ENCODE measurements at places on chromosomes 1 and 21.

DNA sequence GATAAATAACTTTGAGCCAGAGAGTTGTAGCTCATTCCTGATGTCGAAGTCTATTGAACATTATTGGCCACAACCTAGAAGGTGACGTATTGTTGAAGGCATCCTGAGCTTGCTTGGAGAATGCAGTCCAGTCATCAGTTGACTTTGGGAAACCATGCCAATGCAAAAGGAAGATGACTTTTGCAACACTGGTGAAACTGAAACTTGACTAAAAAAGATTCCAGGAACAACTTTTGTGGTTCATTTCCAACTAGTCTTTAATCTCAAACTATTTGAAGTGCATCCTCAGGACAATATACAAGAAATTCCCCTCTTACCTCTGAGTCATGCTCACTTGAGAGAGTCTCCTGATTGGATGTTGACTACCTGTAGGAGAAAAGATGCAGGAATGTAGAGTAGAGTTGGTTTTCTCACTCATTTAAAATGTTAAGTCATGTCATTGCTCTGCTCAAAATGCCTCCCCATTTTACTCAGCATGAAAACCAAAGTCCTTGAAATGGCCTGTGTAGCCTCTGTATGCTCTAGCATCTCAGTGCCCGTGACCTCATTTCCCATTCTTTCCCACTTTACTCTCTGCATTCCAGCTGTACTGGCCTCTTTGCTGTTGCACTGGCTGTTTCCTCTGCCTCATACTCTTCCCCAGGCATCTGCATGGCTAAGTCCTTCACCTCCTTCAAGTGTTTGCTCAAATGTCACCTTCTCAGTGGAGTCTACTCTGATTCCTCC, 24.4 kb upstream of the LEPR start:
- no peak for DNase-seq

DNA sequence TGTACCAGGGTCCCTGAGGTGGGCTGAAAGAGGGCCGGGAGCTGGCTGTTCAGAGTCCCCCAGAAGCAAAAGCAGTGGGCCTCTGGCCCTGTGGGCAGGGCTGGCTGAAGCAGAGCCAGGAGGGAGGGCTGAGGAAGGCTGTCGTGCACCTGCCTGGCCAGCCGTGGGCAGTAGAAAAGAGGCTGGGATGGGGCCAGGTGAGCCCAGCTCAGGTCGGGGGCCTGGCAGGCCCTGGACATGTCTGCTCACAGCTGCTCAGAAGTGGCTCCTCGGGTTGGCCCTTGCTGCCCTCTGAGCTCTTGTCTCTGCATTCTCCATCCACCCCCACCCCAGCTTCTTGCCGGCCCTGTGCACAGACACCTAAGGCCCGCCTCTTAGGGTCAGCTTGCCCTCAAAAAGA, 60.0 kb downstream of the TCP10L start:
- DNase-seq, result no peak

DNA sequence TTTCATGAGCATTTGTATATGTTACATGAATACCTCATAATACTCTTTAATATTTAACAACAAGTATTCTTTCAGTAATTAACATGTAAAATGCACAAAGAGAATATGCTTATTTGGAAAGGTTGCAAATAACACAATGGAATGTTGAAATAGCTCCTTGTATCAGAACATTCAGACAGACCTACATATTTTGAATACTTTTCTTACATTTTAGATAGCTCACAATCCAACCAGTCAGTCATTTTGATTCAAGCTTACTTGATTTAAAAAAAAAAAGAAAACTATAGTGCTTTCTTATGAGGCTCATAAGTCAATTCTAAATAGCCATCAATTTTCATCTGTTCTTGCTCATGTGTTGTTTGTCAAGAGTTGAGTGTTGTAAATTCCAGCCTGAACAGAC, 518.8 kb downstream of the ADGRL2 start:
- no peak for DNase-seq

DNA sequence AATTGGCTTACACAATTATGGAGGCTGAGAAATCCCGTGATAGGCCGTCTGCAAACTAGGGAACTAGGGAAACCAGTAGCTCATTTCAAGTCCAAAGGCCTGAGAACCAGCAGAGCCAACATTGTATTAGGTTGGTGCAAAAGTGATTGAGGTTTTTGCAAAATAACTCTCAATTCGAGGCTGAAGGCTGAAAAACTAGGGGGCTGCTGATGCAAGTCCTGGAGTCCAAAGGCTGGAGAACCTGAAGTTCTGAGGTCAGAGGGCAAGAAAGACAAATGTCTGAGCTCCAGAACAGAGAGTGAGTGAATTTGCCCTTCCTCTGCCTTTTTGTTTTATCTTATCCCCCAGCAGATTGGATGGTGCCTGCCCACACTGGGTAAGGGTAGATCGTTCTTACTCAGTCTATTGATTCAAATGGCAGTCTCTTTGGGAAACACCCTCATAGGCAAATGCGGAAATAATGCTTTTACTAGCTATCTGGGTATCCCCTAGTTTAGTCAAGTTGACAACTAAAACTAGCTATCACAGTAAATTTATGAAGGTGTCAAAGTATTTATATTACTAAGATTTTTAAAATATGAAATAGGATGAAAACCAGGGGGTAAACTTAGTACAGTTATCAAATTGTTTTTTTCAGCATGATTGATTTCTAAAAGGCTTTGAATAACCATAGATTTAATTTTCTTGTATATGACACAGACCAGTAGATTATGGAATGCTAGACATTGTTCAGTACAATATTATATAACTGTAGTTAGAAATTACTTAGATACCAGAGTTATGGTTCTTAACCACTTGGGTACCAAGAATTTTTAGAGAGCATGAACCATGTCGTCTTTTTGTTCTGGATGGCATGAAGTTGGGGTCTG, 15.4 kb downstream of the RABGAP1L start:
- DNase-seq, result no peak

DNA sequence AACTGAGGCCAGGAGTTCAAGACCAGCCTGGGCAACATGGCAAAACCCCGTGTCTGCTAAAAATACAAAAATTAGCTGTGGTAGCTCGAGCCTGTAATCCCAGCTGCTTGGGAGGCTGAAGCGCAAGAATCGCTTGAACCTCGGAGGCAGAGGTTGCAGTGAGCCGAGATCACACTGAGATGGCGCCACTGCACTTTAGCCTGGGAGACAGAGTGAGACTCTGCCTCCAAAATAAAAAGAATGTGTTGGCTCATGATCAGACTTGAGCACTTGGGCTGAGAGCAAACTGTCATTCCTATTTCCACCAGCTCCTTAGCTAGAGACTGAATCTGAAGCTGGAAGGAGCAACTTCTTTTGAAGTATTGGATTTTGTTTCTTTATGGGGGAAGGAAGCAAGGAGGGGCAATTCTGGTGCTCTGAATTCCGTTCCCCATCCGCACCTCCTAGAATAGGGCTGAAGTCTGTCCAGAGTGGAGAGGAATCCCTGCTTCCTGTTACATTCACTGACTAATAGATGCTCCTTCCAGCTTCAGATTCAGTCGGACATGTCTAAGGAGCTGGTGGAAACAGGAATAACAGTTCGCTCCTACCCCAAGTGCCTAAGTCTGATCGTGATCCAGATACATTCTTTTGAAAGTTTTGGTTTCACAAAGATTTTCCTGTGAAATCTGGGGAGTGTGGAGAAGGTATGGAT, 3.8 kb downstream of the ZNF672 start:
- DNase-seq, result no peak

DNA sequence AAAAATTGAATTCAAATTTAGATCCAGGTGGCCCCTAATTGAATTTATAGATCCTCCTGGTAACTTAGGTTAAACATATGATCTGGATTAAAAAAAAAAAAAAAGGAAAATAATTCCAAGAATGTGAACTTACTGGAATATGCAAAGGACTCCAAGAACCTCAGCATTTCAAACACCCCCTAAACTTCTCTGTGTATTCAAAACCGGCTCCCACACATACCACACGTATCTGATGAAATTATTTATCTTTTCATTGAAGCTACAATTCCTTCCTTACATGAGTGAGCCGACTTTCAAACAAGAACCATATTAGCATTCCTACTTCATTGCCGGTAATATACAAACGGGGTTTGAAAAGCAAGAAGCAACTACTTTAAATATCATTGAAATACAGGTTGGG, 61.4 kb upstream of the FMN2 start:
- DNase-seq, result no peak

Measured in stimulated activated CD4-positive, alpha-beta T cell treated with anti-CD3 and anti-CD28 coated beads, Interleukin-1b, Interleukin-23, amount 100 ng/mL, for 1 hour (primary cell).